ENCODE measurements at places on chromosomes 7 and 10.

DNA sequence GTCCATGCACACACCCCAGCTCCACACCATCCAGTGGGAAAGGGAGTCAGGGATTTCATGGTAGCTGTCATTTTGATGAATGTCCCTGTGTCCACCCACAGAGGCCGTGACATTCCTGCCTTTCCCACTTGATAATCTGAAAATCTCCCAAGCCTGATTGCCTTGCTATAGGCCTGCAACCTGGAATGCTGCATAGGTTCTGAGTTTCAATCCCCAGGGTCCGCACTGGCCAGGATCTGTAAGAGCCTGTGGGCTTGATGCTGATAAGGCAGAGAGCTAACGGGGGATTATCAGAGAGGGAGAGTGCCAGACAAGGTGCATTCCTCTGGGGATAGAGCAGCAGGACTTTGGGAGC, 57.5 kb downstream of the RBM20 start:
- DNase-seq = no peak

- DNase-seq = no peak
Measured at GRCh38 chr7:772861-773621, 46.0 kb upstream of the PRKAR1B start.

DNA sequence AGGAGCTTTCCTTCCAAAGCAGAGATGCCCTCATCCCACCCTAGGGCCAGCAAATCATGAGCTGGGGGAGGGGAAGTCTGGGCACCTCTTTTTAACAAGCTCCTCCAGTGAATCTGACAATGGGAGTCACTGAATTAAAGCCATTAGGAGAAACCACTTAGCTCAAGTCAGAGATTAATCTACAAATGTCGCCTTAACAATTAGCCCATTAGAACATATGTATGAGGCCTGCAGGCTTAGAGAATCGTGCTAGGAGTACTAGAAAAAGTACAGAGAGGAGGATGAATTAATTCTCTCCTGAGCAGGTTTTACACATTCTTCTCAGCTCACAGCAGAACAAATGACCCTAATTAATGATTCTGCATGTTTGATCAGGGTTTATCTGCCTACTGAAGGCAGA, 381.3 kb downstream of the KCNMA1 start:
- DNase-seq = no peak

DNA sequence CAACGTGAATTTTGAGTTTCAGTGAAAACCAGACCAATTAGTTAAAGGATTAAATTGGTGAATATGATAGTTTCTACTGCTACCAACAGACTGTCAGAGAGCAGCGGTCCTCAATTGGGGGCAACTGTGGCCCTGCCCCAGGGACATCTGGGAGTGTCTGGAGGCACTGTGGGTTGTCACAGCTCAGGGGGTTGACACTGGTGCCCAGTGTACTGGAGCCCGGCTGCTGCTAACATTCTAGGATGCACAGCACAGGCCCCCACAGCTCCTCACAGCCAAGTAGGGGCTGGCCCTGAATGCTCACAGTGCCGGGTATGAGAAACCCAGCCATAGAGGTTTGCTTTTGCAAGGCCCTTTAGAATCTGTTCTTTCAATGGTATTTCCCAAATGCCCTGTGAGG, 84.1 kb upstream of the CXCL12 start:
- DNase-seq = no peak

GRCh38 chr7:22295402-22296264, 61.3 kb downstream of the RAPGEF5 start:
- no peak for DNase-seq

- no peak for DNase-seq
Measured at GRCh38 chr10:7014721-7015120, 396.1 kb downstream of the SFMBT2 start.
